ENCODE measurements at places on chromosomes 2 and 18.

DNA sequence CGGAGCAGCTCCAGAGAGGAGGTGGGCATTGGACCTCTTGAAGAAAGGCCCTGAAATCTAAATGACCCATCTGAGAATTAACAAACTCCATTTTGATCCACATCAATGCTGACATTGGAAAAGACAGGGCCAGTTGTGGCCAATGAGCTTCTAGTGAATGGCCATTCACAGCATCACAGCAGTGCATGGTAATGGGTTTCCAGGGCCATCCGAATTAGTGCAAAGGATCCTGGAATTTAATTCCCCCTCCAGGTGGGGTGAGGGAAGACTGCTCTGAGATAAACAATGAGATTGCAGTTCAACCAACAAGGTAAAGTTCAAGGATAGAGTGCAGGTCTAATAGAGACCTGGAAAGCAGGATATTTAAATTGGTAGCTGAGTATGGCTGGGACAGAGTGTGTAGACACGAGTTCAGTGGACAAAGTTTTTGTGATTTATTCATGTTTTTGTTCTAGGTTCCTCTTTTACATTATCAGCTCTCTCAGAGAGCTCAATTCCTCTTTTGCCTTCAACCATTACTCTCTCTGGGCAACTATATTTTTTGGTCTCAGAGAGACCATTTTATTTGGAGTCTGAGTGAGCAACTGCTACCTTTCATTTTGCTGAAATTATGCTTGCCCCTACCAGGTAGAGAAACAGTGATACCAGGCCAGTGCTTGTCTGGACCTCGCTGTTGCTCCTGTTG, 5.0 kb downstream of the TACR1 start:
- no peak for DNase-seq

DNA sequence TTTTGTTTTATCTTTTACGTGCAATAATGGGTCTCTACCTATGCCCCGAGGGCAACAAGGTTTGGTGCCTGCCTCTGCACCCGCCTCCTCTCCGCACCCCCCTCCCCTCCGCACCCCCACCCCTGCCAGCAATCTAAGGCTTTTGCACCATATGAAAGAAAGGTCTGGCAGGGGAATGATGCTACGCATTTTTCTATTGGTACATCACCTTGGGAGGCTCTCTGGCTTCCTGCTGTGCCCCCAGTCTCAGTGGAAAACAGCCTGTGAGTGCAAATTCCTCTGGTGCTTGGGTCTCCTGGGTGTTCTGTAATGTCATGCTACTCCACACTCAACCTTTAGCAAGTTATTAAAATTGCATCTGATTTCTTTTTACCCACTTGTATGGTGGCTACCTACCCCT, 161.3 kb upstream of the SMAD7 start:
- DNase-seq = no peak

DNA sequence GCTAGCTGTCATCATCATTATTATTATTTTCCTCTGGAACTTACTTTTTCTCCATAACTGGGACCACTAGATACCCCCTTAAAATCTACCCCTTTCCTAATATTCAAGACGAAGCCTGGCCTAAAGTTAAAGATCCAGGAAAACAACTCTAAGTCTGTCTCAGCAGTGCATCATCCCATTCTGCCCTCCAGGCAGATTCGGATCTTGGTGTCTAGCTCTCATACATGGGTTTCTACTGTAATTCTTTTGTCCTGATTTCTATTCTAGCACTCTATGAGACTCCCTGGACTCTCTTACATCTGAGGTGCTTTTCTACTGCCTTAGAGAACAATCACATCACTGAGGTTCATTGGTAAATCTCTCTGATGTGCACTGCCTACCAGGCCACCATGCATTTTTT, 35.5 kb downstream of the MAP2 start:
- no peak for DNase-seq

- no peak for DNase-seq
These were observed 580.8 kb downstream of the ERBB4 start for GRCh38 chr2:211957799-211958198.

DNA sequence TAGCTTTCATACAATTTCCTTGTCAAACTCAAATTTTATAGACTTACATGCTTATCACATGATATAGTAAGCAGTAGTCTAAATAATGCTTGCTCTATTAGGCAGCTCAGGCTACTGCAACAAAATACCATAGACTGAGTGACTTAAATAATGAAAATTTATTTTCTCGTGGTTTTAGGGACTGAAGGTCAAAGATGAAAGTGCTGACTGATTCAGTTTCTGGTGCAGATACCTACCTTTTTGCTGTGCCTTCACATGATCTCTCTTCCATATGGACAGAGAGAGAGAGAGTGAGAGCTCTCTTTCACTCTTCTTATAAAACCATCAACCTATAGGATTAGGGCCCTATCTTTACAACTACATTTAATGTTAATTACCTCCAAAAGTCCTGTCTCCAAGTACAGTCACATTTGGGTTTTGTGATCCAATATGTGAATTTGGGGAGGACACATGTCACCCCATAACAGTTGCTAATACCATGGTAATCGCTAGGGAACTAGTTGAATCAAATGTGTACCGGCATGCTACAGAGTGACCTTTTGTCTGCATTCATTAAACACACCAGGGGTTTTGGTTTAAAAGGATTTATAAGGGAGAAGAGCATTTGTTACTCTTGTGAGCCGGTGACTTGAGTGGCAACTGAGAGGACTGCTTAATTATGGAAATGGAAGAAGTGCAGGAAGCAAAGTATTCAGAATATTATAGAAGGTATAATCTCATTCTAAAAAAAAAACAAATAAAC, 723.4 kb upstream of the LRRTM4 start:
- DNase-seq = no peak

GRCh38 chr2:128354726-128355470, 36.2 kb upstream of the HS6ST1 start:
- no peak for DNase-seq

DNA sequence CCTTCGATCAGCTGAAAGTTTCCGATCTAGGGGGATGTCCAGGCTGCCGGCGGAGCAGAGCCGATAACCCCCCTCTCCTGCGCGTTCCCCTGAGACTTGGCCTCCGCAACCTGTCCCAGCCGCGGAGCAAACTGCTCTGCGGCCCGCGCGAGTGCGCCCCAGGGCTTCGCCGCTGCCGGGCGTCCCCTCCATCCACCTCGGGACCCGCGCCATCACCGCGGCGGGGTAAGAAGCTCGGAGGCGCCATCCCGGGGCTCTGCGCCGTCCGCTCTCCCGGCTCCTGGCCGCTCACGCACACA, 990 bp upstream of the GDF7 start:
- DNase-seq = no peak

- no peak for DNase-seq
These were observed 85.4 kb upstream of the CABLES1 start for GRCh38 chr18:23049698-23050373.

All from neural crest cell (in vitro differentiated cells).